ENCODE measurements at places on chromosomes 12 and 14.

DNA sequence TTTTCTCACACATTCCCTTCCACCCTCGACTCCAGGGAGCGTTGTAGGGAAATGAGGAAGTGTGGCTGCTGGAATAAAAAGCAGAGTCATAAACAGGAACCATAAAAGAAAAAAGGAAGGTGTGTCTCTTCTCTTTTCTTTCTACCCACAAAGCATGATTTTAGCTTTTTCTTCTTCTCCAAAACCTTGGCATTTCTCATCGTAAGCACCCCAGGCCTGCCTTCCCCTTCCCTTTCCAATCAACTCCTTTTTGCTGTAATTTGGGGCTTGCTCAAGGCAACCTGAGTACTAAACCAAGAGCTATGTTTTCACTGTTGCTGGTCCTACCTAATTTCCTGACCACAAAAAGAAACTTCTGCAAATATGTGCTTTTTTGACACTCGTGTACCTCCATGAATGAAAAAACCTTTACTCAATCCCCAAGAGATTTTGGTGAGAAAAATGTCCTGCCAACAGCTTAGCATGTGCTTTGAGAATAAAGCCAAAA lies 9.2 kb downstream of the PLBD1 start:
- DNase-seq = no peak

DNA sequence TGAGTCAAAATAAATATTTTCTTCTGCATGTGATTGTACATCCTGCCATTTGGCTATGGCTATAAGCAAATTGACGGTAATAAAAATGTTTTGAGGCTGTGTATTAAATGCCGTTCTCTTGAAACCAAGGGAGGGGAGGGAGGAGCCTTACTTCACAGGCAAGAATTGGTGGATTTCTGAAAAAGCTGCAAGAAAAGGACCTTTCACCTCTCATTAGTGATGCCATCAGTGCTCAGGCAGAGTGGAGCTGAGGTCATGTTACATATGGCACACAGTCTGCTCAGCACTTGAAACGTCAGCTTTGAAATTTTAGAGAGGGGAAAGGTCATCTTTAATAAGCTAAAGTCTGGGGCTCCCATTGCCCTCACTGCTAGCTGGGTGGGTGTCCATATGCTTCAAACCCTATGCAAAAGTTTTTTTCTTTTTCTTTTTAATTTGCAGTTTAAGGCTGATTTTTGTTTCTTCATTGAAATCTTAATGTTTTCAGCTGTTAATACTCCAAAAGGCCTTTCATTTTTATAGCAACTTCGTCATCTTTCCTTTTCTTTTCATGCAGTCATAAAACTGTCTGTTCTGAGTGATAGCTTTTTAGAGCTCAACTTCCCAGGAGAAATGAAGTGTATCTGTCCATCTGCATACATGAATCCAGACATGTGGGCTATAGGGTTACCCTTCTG lies 9.8 kb upstream of the SIX1 start:
- no peak for DNase-seq

- DNase-seq = no peak
Measured at GRCh38 chr12:50181691-50182090, 14.5 kb upstream of the CERS5 start.

DNA sequence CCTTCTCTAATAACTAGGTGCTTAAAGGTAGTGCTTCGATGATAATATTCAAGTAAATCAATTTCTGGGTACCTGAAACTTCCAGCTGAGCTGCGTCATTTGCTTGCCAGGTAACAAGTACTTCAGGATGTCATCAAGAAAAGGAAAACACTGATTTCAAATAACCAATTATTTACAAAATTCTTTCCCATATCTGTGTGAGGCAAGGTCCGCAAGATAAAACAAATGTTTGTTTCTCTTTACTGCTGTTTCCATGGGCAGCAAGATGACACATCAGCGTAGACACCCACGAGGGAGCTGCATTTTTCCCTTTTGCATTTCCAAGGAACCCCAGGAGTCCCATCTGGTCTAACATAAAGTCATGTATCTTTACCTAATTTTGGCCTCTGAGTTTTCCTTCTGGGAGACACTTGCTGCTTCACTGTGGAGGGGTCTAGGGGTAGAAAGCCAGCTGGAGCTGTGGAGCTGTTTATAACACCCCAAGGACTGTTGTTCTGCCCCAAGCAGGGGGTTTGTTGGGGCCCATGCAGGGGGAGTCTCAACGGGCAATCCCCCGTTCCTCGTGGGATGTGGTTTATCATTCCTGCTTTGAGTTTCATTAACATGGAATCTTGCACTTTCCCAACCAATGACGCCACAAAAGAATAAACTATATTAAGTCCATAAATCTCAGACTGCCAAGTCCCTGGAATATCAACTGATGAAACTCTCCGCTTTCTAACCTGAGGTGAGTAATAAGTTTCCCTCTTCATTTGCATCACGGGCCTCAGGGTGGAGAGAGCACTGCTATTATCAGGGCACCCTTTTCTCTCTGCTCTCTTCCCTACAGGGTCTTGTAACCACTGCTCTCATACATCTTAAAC lies 112.8 kb upstream of the PELI2 start:
- peak; percentile 69 for DNase-seq

DNA sequence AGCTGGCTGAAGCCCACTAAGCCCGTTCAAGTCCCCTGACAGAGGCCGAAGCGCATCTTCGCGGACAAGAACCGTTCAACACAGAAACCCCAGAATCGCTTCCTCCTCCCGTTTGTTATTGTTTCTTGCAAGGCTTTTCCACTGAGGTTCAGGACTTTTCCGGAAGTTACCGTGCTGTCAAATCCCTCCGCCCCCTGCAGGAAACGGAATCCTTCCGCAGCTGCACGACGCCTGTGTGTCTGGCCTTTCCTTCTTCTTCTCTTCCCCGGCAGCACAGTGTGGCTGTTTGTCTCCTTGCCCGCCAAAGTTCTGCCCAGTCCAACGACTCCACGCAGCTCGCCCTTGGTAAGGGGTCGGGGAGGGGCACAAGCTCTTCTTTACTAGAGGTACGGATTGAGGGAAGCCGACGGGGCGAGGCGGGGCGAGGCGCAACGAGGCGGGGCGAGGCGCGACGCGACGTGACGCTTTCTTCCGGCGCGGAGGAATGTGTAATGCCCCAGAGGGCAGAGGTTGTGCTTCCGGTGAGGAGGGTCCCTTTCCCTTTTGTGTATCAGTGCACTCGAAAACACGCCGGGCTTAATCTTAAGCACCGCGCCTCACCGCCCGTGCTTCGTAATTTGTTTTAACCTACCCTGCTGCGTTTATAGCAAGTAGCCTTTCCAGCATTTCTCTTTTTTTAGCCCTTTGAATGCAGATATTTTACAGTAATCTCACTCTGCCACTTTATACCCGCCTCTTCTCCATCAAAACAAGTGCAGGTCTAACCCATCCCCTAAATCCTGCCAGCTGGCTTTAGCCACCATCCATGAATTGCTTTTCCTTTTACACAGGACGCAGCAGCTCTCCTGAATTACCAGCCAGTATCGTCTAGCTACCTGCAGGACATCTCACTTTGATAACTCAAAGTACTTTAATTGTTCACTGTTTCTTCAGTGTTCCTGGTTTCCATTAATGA lies at the start of gene KDM5A:
TSS of gene KDM5A (minus strand) at position 179 of the 955 bp plus-strand sequence. CDS start 229 bp downstream, outside the sequence.
- peak; percentile 97 for DNase-seq
